ENCODE measurements at places on chromosomes 12 and 14.
A peak's percentile ranks its signal among the peaks of the same experiment; 100 is the strongest.

GRCh38 chr14:37901978-37902377, 305.7 kb upstream of the SSTR1 start:
- DNase-seq = no peak

GRCh38 chr12:123546281-123546680, 12.8 kb upstream of the RILPL1 start:
- DNase-seq = no peak

- no peak for DNase-seq
Observed at GRCh38 chr12:27998658-27999057, 26.1 kb upstream of the PTHLH start.

- DNase-seq = no peak
Observed at GRCh38 chr12:118397708-118398440, 21.5 kb downstream of the SUDS3 start.

- no peak for DNase-seq
Observed at GRCh38 chr12:4164188-4164558, 109.4 kb upstream of the CCND2 start.

DNA sequence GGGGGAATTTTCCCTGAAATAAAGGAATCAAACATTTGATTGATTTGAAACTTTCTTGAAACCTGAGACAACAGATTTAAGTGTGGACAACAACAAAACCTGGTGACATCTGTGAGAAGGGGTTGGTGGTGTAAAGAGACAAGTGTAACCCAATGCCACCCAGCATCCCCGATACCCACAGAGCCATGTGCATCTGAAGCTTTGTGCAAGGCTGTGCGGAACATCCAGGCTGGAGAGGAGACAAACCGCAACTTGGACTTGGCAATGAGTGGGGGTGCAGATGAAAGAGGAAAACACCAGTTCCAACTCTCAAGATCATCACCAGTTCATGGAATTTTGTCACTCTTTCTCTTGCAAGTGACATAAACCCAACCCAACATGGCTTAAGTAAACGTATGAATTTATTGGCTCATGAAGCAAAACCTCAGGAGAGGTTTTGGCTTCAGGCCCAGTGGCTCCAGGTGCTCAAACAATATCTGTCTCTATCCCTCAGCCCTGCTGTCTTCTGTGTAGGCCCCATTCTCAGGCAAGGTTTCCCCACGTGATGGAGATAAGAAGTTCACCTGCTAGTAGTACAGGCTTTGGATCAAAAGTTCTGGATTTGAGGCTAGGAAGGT, 55.2 kb upstream of the NTF3 start:
- no peak for DNase-seq

DNA sequence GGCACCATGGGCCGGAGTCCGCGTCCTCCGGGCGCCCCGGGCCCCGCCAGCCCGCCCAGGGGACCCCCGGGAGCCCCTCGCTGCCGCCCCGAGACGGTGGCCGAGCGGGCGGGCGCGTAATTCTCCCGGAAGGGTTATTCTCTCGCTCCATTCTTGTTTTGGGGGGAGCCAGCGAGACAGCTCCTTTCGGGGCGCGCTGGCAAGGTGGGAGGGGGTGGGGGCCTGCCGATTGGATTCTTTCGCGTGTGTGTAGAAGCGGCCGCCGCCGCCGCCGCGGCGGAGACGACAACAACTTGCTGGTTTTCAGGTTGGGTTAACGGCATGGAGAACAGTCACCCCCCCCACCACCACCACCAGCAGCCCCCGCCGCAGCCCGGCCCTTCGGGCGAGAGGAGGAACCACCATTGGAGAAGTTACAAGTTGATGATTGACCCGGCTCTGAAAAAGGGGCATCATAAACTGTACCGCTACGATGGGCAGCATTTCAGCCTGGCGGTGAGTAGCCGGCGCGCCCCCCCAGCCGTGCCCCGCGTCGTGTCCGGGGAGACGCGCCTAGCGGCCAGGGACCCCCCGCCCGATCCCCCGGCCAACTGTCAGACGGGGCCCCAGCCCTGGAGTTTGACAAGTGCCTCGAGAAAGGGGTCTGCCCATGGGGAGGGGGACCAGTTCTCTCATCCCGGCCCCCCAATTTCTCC, 755 bp downstream of the SETD1B start:
- peak; percentile 56 for DNase-seq

- no peak for DNase-seq
Observed at GRCh38 chr12:16756833-16757555, 151.0 kb upstream of the LMO3 start.

DNA sequence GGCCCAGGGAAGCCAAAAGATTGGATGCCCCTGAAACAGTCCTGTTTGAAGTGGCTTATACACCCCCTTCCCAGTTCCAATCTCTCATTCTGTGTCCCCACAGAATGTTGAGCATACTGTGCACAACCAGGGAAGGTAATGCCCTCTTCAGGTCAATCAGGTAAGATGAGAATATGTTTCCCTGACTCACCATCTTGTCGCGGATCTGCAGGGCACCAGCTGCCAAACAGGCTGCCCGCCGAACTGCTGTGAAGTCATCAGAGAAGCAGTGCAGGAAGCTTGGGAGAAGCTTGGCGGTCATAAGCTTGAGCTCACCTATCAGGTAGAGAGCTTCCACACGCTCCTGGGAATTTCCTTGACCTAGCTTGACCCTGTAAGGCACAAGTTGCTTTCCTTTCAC, 9.6 kb downstream of the RIOX1 start:
- DNase-seq = no peak

GRCh38 chr14:74083161-74083560, 1.1 kb downstream of the ALDH6A1 start:
- DNase-seq = no peak
